ENCODE measurements at places on chromosomes 2 and 18.

DNA sequence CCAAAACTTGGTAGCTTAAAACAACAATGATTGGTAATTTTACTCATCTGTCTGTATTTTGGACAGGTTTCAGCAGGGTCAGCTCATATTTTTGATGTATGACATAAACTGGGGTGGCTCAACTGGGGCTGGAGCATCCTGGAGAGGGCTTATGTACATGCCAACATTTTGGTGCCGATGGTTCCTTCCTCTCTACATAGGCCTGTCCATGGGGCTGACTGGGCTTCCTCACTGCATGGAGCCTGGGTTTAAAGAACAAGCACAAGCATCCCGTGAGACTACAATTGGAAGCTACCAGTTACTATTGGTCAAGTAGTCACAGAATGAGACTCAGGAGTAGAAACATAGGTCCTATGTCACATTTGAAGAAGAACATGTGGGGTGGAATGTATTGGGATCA is 95.0 kb downstream of the DDX1 start:
- DNase-seq, result no peak

GRCh38 chr2:120767486-120768005 is 31.9 kb downstream of the GLI2 start:
- peak; percentile 28 for DNase-seq

DNA sequence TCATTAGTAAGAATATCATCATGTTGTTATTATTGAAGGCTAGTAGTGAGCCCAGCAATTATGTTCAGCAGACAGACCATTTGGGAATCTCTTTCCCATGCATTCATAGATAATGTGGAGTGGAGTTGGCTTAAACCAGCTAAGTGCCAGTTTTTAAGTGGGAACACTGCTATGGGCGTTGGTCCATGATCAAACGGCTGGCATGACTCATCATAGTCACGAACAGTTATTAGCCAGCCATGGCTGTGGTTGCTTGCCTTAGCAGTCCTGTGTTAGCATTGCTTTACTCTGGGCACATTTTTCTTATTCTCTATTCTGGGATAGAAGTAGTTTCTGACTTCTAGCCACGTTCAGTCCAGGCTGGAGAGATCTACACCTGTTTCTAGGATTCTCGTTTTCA is 17.7 kb downstream of the EIF4E2 start:
- DNase-seq, result no peak

DNA sequence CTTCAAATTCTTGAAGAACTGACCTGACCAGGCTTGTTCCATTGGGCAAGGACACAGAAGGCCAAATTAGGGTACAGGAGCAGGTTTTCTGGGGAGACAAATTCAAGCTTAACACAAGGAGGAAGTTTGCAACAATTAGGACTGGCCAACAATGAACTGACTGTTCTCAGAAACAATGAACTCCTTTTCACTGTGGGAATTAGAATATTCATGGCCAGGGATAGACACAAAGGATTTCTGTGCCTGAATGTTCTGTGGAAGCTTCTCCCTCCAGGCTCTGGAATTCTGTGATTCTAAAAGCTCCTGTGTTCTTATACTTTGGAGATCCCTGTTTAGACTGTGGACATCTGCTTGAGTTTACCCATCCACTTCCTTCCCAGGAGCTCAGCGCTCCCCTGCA is 15.2 kb downstream of the SMYD1 start:
- no peak for DNase-seq

DNA sequence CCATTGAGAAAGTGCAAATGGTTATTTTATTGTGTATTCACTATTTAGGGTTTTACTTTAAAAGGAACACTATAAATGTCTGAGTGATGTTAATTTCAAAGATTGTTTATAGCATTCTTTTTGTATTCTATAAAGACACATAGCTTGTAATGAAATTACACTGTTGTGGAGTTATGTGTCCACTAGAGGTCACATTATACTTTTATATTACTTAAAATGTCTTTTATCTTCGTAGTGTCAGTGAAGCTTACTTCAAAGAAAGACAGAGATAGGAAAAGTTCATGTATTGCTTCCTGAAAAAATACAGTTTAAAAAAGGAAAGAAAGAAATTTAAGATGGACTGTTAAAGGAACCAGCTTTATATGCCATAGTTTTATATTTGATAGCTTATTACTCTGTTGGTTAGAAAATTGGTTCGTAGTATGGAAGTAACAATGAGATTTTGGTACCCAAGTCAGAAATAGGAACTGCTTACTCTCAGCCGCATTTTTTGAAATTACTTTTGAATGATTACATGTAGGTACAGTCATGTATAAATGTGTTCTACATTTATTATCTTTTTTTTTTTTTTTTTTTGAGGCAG is 20.5 kb downstream of the APLF start:
- DNase-seq, result no peak

- DNase-seq, result no peak
Observed at GRCh38 chr2:38228753-38229152, 148.3 kb downstream of the ATL2 start.

- peak; percentile 65 for DNase-seq
Observed at GRCh38 chr2:181677912-181678586, 2.3 kb downstream of the NEUROD1 start.

DNA sequence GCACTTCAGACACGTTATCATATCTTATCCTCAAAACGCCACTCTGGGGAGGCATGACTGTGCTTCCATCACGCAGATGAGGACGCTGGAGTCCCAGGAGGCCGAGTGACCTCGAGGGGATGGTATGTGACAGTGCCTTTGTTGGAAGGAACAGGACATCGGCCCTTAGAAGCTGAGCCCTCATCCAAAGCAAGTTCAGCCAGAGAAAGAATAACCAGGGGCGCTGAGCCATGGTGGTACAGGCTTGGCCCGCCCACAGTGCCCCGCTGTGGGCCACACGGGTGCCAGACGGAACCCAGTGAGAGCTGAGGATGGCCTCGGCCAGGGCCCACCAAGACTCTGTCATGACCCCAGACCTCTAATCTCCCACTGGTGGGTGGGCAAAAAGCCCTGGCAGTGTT is 31.3 kb downstream of the HS1BP3 start:
- DNase-seq, result peak; percentile 70

GRCh38 chr2:96523659-96524481 is 12.7 kb upstream of the ARID5A start:
- DNase-seq, result no peak

- DNase-seq, result no peak
Observed at GRCh38 chr2:228102949-228103348, 78.5 kb downstream of the SPHKAP start.

- no peak for DNase-seq
Observed at GRCh38 chr2:168246072-168246482, 1.3 kb downstream of the STK39 start.

GRCh38 chr2:223113161-223113560 is 61.2 kb downstream of the KCNE4 start:
- no peak for DNase-seq

DNA sequence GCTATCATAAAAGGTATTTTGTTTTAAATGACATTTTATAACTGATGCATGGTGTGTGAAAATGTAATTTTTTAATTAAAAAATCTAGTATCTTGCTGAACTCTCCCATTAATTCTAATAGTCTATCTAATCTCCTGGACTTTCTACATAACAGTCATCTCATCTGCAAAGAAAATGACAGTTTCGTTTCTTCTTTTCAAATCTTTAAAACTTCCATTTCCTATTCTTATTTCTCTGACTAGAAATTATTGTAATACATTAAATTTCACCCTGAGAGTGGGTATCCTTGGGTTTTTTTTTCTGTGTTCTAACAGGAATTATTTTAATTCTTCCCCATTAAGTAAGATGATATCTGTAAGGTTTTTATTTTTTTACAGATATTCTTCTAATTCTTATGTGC is 120.1 kb downstream of the KCNF1 start:
- no peak for DNase-seq

DNA sequence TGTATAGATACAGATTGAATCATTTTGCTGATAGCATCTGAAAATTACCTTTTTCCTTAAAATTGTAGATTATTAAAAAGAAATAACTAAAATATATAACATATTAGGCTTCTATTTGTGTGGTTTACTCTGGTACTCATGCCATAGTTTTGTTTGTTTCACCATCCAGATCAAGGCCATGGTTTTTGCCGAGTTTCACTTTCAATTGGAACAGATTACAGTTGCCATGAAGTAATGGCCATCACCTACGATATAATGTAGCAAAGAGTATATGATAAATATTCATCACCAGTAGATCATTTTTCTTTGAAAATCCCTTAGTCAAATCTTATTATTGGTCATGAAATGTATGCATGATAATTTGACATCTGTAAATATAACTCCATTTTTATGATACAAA is 11.9 kb upstream of the DNAH7 start:
- DNase-seq, result no peak

DNA sequence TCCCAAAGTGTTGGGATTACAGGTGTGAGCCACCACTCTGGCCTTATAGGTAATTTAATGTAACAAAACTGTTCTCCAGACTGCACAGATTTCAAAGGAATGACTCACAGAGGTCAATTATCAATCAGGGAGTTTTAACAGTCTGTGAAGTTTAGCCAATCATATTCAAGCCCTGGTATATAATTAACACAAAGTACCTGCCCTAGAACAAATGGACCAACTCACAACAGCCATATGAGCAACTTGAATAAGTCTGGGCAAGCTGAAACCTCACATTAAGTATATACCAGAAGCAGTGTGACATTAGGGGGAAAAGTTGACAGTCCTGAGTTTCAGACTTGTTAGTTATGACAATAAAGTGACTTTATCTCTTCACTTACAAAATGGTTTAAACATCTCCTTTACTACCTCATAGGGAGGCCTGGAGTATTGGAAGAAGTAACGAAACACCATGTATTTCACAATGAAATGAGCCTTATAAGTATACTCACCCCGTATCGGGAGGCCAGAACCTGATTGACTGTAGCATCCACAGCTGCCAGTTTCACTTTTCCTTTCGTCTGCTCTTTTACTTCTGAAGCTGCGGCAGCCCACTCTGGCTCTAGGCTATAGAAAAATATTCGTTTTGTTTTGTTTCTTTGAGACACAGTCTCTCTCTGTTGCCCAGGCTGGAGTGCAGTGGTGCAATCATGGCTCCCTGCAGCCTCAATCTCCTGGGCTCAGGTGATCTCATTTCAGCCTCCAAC is 22.2 kb downstream of the PDIA6 start:
- no peak for DNase-seq

- no peak for DNase-seq
Observed at GRCh38 chr2:236942554-236942953, 143.1 kb upstream of the COPS8 start.

DNA sequence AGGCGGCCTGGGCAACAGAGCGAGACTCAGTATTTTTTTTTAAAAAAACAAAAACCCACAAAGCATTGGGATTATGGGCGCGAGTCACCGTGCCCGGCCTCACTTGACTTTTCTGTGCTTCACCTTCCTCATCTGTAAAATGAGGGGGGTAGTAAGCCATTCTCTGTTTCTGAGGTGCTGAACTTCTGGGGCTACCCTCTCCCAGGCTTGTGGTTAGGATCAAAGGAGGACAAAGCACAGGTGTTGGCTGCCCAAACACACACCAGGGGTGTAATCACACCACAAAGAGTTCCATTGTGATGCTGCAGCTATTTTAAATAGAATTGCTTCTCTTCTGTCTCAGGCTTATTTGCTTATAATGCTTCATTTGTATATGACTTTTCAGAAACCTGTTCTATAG is 35.8 kb upstream of the INHBB start:
- no peak for DNase-seq

DNA sequence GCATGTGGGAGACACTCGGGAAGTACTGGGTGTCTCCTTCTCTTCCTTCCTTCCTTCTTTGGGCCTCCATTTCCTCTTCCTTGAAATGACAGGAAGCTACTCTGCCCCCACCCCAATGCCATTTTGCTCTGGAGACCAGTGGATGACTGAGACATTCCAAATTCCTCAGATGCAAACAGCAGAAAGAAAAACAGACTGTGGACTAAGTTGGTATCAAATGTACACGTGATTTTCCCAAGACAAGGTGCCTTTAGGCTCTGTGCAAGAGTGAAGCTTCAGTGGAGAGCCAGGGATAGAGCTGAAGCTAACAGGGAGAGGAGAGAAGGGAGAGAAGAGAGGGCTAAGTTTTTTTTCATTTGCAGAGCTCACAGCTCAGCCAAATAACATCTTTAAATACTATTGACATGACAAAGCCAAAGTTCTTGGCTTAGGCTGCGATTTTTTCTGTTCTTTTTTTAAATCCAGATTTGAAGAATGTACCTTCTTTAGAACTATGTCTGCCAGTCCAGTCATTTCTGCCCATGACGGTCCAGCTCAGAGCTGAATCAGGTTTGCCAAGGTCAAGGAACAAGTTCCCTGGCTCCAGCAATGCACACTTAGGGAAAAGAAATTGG is 84.5 kb upstream of the LCLAT1 start:
- no peak for DNase-seq

DNA sequence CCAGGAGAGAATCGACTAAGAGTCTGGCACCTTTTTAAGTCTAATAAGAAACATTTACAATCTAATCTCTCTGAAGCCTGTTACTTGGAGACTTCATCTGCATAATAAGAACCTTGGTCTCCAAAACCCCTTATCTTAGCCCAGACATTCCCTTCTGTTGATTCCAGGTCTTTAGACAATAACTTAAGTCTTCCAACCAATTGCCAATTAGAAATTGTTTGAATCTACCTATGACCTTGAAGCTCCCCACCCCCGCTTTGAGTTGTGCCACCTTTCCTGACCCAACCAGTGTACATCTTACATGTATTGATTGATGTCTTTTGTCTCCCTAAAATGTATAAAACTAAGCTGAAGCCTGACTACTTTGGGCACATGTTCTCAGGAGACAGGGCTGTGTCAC is 49.5 kb upstream of the DTNA start:
- DNase-seq, result no peak

DNA sequence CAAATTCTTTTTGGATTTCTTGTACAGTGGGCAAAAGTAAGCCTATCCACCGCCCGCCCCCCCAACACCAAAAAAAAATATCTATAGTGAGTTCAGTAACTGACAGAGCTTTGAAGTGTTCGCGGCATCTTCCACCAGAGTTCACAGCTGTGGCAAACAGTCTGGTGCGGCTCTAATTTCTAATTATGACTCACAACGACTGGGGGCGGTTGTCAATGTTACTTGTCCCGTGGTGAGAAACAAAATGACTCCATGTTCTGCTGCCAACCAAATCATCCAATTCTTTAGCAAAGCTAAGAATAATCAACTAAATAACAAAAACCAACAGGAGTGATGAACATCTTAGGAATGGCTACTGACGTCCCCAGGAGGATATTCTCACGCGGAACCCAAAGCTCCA is 392.5 kb upstream of the SALL3 start:
- no peak for DNase-seq

DNA sequence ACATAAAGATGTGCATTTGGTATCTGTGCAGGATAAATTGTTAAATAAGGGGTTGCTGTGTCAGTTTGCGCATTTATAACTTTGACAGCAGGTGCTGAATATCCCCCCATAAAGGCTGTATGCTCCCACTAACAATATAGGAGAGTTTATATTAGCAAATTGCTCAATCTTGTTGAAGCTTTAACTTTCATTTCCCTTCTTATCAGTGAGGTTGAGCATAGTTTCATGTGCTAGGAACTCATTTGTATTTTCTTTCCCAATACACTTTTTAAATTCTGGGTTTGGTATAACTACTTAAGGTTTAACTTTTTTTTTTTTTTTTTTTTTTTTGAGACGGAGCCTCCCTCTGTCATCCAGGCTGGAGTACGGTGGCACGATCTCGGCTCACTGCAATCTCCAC is 89.0 kb downstream of the FAM117B start:
- no peak for DNase-seq

Data from Right ventricle myocardium superior (tissue), 1 donor.